ENCODE measurements at places on chromosomes 2 and 18.

DNA sequence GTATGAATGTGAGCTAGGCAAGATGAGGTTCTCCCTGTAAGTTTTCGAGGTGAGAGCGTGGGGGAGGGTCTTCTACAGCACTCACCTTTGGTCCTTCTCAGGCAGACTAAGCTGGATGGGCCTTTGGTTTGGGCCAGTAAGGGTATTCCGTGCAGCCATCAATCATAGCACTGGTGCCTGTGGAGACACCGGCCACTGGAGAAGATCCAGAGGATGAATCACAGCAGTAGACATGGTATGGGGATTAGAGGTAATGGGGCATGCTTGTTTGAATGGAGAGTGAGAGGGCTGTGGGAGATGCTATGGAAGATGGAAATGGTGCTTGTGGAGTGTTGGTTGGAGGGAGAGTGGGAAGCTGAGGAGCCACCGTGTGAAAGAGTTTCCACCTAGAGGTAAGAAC, 16.1 kb downstream of the MAPRE3 start:
- no peak for DNase-seq

- no peak for DNase-seq
Measured at GRCh38 chr2:205629091-205629776, 53.1 kb upstream of the NRP2 start.

DNA sequence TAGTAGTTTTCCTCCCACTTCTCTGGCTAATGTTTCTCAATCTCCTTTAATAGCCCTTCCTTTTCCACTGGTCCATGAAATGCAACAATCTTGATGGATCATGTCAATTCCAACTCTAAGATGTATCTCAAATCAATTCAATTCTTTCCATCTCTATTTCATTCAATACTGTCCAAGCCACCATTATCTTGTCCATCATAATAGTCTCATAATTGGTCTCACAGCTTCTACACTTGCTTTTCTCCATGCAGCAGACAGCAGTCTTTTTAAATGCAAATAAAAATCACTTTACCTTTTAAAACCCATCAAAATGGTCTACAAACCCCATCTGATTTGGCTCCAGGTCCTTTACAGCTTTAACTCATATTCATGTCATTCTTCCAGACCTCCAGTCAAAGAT, 226.6 kb downstream of the EPHA4 start:
- no peak for DNase-seq

GRCh38 chr2:167480986-167481309, 592.7 kb downstream of the XIRP2 start:
- DNase-seq, result no peak

DNA sequence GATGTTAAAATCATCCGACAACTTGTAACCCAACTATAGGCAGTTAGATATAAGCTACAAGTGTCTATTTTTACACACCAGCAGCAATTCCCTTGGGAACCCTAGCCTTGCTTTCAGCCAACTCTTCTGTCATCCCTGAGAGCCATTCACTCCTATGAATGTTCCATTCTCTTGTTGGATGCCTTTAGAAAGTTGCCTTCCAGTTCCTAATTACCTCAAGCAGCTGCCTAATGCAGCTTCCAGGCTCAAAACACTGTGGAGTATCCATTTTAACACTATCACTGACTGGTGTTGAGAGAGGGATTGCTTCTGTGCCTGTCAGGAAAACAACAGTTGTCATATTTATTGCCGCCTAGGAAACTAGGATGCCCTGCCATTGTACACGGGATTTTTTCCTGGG, 402.0 kb upstream of the ACVR2A start:
- no peak for DNase-seq

DNA sequence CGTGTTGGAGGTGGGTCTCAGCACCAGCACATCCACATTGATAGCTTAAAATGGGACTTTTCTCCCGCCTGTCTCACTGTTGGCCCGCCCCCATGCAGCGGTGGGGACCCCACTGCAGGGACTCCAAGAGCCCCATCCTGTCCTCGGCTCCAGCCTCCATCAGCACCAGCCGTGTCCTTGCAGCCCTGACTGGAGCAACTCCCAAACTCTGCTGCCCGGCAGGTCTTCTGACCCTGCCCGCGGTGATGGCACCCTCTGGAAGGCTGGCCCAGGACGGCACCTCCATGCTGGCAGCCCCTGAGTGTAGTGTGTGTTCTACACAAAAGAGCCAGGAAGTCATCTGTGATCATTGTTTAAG, 41.6 kb upstream of the KCNG2 start:
- no peak for DNase-seq

GRCh38 chr2:215668378-215668775, 232.5 kb upstream of the FN1 start:
- DNase-seq, result no peak

- no peak for DNase-seq
Measured at GRCh38 chr2:158337018-158337417, 119.5 kb downstream of the CCDC148 start.

GRCh38 chr2:220417503-220417902, 790.1 kb downstream of the SLC4A3 start:
- DNase-seq, result no peak

DNA sequence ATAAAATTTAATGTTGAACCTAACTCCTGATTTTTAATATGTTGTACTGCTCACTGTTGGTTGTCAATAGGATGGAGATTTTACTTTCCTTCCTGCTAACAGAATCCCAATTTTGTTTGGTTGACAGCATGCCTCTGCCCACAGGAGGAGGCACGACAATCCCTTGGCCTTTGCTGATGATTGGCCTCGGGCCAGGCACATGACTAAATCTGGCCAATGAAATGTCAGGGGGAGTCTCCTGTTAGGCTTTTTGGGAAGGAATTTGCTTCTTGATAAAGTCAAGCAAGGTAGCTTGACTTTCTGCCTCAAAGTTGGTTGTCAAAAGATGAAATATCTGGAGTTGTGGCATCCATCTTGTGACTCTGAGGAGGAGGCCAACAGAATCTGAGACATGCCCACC, 6.8 kb upstream of the TGFA start:
- DNase-seq, result no peak

DNA sequence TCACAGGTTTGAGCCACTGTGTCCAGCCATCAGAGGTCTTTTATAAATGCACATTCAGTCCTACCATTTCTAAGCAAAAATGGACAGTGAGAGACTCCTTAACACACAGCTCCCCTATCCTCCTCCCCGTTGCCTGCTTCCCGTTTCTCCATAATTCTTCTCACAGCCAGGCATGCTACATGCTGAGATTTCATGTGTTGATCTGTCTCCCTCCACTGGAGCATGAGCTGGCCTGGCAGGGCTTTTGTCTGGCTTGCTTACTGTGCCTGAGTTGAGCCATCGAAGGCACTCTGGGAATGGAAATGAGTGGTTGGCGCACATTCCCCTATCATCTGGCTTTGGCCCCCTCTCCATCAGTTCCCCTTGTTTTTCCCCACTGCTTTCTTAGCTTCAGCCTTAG, 413.5 kb downstream of the PTPRM start:
- DNase-seq, result no peak

GRCh38 chr2:45212953-45213635, 203.8 kb upstream of the SIX2 start:
- DNase-seq, result no peak

DNA sequence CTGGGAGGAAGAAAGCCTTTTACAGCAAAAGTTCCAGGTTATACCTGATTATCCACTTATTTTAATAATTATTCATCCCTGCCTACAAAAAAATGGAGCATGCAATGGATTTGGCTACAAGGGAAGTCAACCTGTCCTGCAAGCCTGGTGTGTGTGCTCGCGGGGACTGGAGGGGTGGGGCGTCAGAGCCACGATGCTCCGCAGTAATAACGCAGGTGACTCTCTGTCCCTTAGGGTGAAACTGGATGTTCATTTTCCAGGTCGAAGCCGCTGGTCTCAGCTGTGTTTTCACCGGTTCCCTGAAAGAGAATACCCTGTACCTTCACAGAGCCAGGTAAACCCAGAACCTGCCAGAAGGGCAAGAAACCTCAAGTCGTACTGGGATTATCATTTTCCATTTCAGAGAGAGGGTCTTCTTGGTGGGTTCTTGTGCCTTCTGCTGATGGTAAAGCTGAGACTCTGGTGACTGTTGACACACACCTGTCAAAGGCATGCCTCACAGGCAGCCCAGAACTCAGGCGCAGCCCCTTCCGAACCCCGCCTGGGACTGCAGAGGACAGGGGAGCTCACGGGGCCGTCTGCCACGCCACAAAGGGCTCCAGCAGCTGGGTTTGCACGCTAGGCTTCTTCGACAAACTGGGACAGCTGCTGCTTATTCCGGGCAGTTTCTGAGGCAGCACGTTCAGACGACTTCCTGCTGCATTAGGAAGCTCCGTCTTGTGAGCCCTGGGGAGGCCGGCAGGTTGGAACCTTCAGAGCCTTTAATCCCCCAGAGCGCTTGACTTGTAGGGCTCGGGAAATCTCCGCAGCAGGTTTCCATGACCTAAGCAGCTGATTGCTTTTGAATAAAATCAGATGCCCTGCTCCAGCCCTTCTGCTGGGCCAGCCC, 58.6 kb downstream of the KCNG2 start:
- DNase-seq, result no peak

GRCh38 chr2:220336771-220337170, 709.3 kb downstream of the SLC4A3 start:
- DNase-seq, result no peak

GRCh38 chr2:63422556-63422955, 165.7 kb downstream of the WDPCP start:
- no peak for DNase-seq

DNA sequence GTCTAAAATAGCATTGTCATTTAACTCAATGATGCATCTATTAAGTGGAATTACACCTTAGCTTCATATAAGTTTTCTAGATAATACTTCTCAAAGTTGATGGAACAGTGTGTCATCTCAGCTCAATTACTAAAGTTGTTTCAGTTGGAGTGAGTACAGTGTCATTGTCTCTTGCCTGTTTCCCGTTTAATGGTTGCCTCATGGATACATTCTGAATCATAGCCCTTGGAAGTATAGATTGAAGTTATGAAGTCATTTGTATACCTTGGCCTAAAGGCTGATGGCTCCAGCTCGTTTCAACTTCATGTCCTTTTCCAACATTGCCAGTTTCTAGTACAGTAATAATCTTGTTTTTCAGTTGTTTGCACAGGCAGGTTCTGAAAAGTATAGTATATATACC, 130.5 kb upstream of the NOSTRIN start:
- no peak for DNase-seq

GRCh38 chr2:127054604-127054930, 52.4 kb downstream of the BIN1 start:
- DNase-seq, result no peak

- no peak for DNase-seq
Measured at GRCh38 chr2:130853391-130853790, 16.7 kb downstream of the ARHGEF4 start.

DNA sequence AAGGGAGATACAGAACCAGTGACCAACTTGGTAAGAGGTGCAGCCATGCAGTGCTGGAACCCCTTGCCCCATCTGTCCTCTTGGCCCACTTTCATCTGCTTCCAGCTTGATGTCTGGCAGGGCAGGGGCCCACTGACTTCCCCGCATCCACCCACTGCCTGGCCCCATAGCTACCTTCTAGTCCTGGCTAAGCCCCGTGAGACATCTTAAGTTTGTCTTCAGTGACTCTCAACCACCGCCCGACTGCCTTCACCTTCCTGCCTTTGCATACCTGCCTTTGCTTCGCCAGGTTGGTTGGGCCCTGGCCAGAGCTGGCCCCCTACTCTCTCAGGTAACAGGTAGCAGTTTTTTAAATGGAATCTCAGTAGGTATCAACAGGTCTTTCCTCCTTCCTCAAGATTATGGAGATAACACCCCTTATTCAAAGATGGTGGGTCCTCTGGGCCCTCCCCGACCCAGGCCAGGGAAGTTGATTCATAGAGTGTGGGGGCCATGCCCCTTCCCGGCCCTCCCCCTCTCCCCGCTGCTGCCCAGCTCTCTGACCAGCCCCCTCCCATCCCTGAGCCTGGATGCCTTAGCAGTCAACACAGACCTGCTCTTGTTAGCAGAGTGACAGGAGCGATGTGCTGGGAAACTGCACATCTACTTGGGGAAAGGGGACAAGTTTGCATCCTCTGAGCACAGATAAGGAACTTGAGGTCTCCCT, 2.8 kb downstream of the ARID5A start:
- DNase-seq, result no peak

GRCh38 chr18:7370375-7370774, 139.5 kb downstream of the LRRC30 start:
- DNase-seq, result no peak

- DNase-seq, result no peak
Measured at GRCh38 chr2:12265646-12266045, 451.1 kb upstream of the TRIB2 start.

- no peak for DNase-seq
Measured at GRCh38 chr2:161250864-161251436, 57.3 kb upstream of the PSMD14 start.

DNA sequence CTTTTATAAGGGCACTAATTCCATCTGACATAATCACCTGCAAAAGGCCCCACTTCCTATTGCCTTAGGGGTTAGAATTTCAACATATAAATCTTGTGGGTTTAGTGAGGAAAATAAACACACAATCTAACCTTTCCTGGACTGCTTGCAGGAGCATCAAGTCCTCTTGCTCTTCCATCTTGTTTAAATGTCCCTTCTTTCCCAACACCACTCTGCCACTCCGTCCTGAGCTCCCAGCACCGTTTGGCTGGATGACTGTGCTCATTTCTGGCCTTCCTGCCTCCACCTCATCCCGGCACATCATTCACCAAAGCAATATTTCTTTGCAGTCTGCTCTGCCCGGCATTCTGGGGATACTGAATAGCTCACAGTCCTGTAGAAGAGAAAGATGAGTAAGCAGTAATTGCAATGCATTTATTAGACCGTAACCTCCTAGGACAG, 247.8 kb downstream of the BCL2 start:
- no peak for DNase-seq
